ENCODE measurements at places on chromosomes 6 and 20. TPM values are rescaled to one million over a fixed set of nuclear protein-coding genes. Genes with fewer than 3 reads are reported as not detected.

Gene ANKRD66
- not detected for total RNA-seq

Gene SLC12A5
- not detected for total RNA-seq

Gene ADTRP
- total RNA-seq: 1.2 TPM

Gene TP53TG5
- total RNA-seq: 2.0 TPM

Gene MAS1
- total RNA-seq: 0.42 TPM

Gene PLA2G7
- 1.5 TPM for total RNA-seq

Gene SOX12
- 6.6 TPM for total RNA-seq

Gene SEMG1
- total RNA-seq: not detected

Gene FAM209A
- 0.43 TPM for total RNA-seq

Gene OR10C1
- not detected for total RNA-seq

Gene MYB
- total RNA-seq: 0.23 TPM

Gene PFDN4
- 40.0 TPM for total RNA-seq

Gene SLCO4A1
- 14.7 TPM for total RNA-seq

Gene C4A
- 27.5 TPM for total RNA-seq

Gene TMEM244
- not detected for total RNA-seq

Gene TRIM31
- total RNA-seq: not detected

Gene TNFRSF6B
- total RNA-seq: 7.0 TPM

Gene SLC25A27
- total RNA-seq: 14.0 TPM

Gene TBC1D32
- 5.0 TPM for total RNA-seq

Gene PRDM13
- not detected for total RNA-seq

Gene ENPP1
- 13.5 TPM for total RNA-seq

Gene EPB41L2
- total RNA-seq: 193 TPM

Gene MICA
- total RNA-seq: 20.5 TPM

Gene TTBK1
- total RNA-seq: 0.14 TPM

Gene CALHM5
- 7.0 TPM for total RNA-seq

Gene GMPR
- 14.7 TPM for total RNA-seq

Gene VSTM2L
- 6.4 TPM for total RNA-seq

Gene SENP6
- 98.5 TPM for total RNA-seq

Gene ZNF165
- total RNA-seq: 0.48 TPM

Gene SPEF1
- total RNA-seq: not detected

Data from posterior vena cava (tissue), 2 donors.